ENCODE measurements at places on chromosomes 3 and 15.

- no peak for DNase-seq
These were observed 177.1 kb downstream of the CD47 start for GRCh38 chr3:107913701-107914100.

- no peak for DNase-seq
These were observed 46.5 kb upstream of the SACM1L start for GRCh38 chr3:45642731-45643152.

GRCh38 chr3:10377148-10377725 lies 56.3 kb upstream of the SEC13 start:
- DNase-seq, result no peak

DNA sequence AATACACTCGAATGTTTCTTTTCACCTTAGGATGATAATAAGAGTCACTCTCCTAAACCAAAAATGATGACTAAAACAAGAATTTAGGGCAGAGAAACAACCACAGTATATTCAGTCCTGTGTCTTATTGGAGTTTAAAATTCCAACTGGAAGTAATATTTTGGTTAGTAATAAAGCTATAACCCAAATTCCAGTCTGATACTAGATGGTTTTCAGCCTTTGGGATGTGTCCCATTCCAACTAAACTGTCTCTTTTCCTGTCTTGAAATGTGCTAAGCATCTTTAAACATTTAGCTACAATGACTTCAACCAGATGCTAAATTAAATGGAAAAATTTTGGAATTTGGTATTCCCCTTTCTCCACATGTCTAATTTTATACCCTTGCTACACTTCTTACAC lies 510.0 kb downstream of the ROBO1 start:
- DNase-seq, result no peak

DNA sequence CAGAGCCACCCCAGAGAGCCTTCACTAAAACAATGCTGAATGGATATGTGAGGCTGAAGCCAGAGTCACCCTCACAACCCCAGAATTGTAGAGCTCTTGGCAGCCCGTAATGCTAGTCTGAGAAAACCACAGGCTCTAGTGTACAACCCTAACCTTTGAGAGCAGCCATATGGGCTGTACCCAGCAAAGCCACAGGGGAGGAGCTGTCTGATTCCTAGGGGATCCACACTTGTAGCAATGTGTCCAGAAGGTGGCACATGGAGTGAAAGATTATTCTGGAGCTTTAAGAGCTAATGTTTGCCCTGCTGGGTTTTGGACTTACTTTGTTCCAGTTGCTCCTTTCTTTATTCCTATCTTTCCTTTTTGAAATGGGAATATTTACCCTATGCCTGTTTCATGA lies 626.8 kb downstream of the GRM7 start:
- DNase-seq, result no peak

- DNase-seq, result no peak
These were observed 44.3 kb downstream of the CERS3 start for GRCh38 chr15:100484443-100484842.

DNA sequence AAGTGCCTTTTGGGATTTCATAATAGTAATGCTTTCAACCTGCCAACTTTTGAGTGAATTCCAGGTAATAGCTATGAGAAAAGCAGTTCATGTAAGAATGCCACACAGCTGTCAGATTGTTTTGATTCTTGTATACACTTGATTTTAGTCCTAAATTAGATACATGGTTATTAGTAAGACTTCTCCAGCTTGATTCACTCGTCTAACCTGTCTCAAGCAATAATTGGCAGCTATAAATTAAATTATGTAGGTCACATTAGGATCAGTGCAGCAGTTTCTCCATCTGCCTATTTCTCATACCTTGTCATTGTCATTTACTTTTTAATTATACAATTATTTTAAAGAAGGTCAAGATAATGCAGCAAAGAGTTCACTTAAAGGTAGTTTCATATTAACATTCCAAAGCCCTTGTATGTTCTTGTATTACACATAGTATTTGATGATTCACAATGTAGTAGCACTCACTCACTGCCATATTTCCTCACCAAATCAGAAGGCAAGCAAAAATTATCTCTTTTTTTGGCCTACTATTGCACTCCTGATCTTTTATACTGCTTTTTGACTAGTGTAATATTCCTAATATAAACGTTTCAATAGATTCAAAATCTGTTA lies 10.9 kb upstream of the CRYBG3 start:
- no peak for DNase-seq

GRCh38 chr15:37783290-37783689 lies 151.2 kb upstream of the TMCO5A start:
- DNase-seq, result no peak

- no peak for DNase-seq
These were observed 1.3 kb downstream of the RNU5B-1 start for GRCh38 chr15:65305776-65306175.

GRCh38 chr3:156459434-156459833 lies 95.5 kb downstream of the SSR3 start:
- DNase-seq, result no peak

- DNase-seq, result no peak
These were observed 20.2 kb upstream of the AHSG start for GRCh38 chr3:186592682-186593081.

- DNase-seq, result no peak
These were observed 63.7 kb upstream of the DLG1 start for GRCh38 chr3:197362081-197362480.
